ENCODE measurements at places on chromosomes 7 and 10. TPM values are rescaled to one million over a fixed set of nuclear protein-coding genes. Genes with fewer than 3 reads are reported as not detected.

DNA sequence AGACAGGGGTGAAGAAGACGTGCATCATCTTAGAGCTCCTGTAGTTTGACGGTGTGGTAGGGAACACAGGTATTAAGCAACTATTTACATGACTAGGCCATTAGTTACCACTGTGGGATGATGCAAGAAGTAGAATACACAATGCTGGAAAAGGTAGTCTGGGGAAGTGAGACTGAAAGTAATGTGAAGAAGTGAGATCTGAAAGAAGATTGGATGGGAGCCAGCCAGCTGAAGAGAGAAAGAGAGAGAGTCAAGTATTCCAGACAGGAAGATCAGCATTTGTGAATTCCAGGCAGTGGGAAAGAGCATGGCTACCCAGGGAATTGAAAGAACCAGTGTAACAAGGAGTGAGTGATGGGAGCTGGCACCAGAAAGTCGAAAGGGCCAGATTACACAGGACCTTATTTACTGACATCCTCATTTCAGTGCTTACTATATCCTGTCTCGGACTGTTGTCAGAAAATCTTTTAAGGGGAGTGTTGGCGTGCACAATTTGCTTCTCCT is 4.0 kb upstream of the CFAP58 start:
- peak; percentile 65 for ATAC-seq

GRCh38 chr7:116740755-116741462 is 68.9 kb downstream of the MET start:
- ATAC-seq = no peak

DNA sequence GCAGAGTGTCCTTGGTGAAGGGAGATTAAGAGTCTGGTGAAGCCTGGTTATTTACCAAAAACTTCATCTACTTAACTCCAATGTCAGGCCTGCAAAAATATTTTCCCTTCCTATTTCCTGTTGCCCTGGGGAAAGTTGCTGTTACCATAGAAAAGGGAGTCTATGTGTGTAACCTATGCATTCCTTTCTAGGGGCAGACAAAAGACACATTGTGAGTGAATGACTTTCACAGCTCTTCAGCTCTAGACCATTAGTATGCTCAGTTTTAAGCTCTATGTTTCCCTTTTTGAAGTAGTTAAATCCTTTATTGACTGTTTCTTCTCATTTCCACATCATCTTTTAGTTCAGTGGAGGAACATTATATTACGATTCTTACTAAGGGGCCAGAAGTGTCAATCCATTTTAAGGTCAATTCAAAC is 45.6 kb upstream of the SGCE start:
- ATAC-seq = no peak

GRCh38 chr7:54183055-54183454 is 359.1 kb upstream of the VSTM2A start:
- ATAC-seq = no peak

GRCh38 chr10:124517461-124517860 is 55.8 kb downstream of the LHPP start:
- no peak for ATAC-seq

DNA sequence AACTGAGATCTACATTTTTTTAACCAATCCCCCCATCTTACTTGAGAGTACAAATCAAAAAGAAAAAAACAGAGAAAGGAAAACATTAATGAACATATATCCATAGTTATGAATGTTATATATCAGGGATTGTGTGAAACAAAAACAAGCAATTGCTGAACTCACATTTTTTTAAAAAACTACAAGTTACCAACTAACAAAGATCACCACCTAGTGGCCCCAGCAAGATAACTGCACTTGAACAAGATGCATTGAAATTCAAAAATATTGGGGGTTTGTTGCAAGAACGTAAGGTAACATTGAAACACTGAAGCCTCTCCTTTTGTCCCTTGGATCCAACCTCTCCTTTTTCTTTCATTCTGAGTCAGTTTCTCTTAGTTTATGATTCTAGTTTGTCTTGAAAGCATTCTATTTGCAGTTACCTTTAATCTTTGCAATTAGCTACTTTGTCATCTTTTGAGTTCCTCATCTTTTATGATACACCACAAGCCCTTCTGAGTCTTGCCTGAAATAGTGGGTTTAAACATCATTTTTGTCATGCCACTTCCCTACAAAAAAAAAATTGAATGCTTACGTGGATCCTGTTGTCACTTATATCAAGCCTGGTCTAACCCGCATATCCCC is 87.3 kb upstream of the TES start:
- ATAC-seq = no peak

The ADD3 gene
- 96.7 TPM for total RNA-seq

The MLXIPL gene
- 15.4 TPM for total RNA-seq

The UNCX gene
- total RNA-seq = not detected

DNA sequence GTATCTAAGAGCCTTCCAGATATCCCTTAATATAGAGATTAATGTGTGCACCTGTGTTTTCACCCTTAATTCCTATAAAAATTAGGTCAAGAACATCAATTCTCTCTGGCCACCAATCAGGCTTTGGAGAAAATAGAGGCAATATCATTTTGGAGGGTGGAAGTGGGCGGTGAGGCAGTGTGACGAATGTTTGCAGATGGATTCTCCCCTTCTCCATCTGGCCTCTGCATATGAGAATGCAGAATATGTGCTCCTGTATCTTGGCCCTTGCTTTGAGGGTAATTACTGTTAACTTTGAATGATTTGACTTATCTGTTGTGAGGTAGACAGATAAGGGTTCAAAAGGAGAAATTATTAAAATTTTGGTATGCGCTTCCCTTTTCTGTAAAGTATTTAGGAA is 304.0 kb upstream of the NPSR1 start:
- ATAC-seq = no peak

The HECW1 gene
- 0.31 TPM for total RNA-seq

DNA sequence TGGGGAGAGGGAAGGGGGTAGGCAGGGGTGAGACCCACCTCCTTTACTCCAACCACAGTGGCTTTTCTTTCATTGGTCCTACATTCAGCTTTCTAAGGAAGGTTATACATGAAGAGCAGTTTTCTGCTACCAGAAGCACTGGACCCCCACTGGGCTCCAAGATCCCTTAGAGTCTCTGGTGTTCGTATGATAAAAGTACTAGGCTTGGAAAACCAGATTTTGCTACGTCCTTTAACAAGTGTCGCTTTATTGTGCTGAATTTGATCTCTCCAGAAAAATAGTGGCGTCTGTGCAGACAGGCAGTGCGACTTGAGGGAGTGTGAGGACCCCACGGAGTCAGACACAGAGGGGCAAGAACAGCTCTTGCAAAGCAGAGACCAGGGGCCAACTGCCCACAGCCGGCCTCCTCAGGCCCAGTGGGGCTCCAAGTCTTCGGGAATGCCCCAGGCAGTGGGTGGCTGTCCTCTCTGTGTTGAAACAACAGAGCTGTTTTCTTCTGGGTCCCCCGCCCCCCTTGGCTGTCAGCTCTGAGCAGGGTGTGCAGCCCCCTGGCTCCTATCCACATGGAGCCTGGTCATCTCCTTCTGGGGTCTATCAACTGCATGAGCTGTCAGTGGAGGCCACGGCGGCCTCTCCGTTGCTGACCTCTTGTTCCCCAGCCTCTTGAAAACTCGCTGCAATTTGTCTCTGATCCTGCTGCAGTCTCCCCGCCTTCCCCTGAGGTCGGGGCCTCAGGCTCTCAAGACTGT is 333.2 kb downstream of the RPS24 start:
- no peak for ATAC-seq

GRCh38 chr7:112881-113280 is 79.5 kb upstream of the FAM20C start:
- no peak for ATAC-seq

- ATAC-seq = no peak
These were observed 61.1 kb downstream of the SORCS1 start for GRCh38 chr10:107103174-107104025.

The SPDYE8 gene
- total RNA-seq = not detected

- ATAC-seq = no peak
These were observed 40.2 kb upstream of the SLC26A3 start for GRCh38 chr7:107843184-107843583.

The PRKG1 gene
- 27.5 TPM for total RNA-seq

GRCh38 chr7:137094-137891 is 55.1 kb upstream of the FAM20C start:
- ATAC-seq = no peak

- ATAC-seq = no peak
These were observed 298.1 kb downstream of the GFRA1 start for GRCh38 chr10:115974816-115975430.

DNA sequence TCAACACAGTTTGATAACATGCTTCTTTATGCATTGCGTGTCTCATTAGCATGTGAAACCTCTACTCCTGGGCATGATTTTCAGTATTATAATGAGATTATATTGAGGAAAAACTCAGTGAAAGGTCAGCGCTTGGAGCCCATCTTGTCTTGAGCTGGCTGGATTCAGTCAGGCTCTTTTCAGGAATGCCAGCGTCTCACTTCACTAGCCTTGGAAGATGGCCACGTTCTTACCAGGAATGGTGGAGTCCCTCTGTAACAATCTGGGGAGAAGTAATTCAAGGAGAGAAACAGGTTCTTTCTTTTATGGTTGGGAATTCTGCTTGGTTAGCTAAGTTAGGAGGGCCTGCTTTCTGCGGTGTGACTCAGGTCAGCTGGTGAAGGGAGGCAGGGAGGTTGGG is 241.0 kb downstream of the GALNT17 start:
- no peak for ATAC-seq

The IDI2 gene
- total RNA-seq = not detected

DNA sequence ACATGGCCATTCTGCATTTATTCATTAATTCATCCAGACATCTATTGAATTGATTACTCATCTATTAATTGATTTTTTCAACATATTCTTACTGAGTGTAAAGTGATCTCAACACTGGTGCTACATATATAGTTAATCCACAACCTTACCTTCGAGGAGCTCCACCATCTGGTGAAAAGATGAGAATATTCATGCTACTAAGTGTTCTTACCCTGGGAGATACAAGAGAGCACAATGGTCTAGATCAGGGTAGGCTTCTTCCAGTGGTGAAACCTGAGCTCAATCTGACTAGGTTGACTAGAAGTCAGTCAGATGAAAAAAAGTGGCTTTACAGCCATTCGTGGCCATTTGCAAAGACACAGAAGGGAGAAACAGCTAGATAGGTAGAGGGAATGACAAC is 507.4 kb downstream of the ANKRD7 start:
- no peak for ATAC-seq

DNA sequence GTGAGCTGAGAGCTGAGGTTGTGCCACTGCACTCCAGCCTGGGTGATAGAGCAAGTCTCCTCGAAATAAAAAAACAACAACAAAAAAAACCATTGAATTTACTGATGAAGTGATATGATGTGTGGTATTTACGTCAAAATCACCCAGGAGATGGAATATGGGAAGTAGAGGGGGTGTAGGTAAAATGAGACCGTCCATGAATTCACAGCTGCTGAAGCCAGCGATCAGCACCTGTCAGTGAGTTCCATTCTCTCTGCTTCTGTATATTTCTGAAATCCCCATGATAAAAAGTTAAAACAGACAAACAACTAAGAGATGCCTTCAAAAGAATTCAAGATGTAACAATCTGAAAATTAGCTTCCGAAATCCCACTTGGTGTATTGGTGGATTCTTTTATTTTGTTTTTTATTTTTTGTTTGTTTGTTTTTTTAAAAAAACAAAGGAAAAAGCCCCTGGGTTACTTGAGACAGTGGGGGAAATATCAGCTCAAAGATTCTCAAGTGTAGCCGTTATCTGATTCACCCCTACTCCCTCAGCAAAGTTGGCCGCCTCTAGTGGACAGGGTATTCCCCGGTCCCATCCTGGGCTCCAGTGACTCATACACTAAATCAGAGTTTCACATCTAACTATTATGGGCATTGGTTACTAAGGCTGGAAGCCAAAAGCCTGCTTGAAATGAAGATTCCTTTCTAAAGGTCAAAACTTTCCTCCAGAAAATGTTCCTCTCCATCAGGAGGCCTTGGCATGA is 76.4 kb downstream of the MAP3K8 start:
- peak; percentile 80 for ATAC-seq

DNA sequence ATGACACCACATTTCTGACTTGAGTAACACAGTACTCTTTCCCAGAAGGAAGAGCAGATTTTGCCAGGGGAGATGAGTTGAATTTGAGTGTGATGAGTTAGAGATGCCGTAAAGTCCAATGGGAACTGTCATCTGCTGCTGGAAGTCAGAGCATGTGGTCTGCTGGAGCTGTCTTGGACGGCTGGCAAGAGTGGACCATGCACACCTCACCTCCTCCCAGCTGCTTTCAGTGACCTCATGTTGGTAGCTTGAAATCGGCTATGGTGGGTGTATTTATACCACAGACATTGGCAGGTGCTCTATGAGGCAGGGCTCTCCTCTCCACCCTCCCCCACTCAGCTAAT is 82.3 kb downstream of the COL13A1 start:
- no peak for ATAC-seq

GRCh38 chr10:37381271-37381670 is 255.9 kb downstream of the ANKRD30A start:
- ATAC-seq = no peak

DNA sequence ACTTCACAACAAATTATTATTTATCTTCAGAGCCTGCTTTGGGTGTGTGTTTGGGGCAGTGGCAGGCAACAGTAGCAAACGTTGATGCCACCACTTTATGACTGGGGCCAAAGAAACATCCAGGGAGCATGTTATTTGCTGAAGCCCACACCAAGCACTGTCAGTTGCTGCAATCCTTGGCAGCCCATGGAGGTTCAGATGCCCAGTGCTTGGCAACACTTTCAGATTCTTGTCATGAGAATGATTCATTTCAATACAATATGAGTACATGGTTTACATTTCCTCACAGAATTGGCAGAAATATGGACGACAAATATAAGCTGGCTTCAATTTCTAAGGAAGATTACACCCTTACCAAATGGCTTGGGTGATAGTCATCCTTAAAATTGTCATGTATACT is 46.5 kb upstream of the GLI3 start:
- no peak for ATAC-seq

DNA sequence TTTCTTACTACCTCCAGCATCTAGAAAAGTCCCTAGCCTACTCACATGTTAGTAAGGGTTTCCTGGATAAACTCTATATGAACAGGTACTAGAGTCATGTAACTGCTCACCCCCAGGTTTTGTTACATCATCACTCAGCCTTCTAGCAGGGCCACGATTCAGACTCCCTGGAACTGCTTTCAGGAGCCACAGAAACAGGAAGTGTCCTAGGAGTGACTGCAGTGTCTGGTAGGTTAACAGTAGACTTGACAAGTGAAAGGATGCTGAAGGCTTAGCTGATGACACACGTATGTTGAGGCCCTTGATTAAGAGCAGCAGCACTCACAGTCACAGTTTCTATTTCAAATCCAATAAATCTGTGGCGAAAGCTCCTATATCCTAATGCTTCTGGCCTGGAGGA is 101.2 kb downstream of the DNMBP start:
- ATAC-seq = no peak

- ATAC-seq = peak; percentile 51
These were observed 45.5 kb downstream of the VOPP1 start for GRCh38 chr7:55526770-55527169.

GRCh38 chr7:1137517-1138167 is 22.4 kb downstream of the ZFAND2A start:
- ATAC-seq = peak; percentile 89
